Endothelial cell of umbilical vein (primary cell): ENCODE measurements at places on chromosomes 3 and 15.

GRCh38 chr15:100726421-100727190 is 124.2 kb downstream of the ASB7 start:
- peaks cover 15% of the 10 kb centered on the region for H3K4me1 ChIP-seq
- no peak overlapping the region for H3K27ac ChIP-seq
- H3K36me3 ChIP-seq = no peaks in the 10 kb centered on the region
- H3K4me3 ChIP-seq = no peak overlapping the region
- no peaks in the 10 kb centered on the region for H3K27me3 ChIP-seq

DNA sequence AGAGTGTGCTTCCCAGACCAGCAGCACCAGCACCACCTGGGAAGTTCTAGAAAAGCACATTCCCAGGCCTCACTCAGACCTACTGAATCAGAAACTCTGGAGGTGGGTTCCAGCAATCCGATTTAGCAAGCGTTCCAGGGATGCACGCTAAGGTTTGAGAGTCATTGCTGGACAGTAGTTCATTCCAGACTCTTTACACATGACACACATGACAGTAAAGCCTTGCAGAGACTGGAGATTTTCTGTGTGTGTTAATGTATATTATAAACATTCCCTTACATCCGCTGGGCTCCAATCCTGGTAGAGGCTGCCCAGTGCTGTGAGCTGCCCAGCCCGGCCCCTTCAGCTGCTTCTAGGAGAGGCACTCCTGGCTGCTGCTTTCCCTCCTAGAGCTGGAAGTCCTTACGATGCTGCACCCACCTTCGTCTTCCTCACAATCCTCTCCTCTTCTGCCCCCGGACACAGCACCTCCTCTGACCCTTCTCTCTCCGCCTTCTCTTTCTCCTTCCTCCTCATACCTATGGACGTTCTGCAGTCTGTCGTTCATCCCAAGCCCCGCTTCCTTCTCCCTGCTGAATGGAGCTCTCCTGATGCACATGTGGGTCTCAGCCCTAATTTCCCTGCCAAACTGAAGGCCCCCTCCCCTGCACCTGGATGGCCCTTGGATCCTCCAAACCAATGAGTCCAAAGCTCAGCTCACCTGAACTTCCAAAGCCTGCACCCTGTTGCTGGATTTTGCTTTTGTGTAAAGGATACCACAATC is 44.4 kb downstream of the ITGA11 start:
- no peaks in the 10 kb centered on the region for H3K27me3 ChIP-seq
- no peaks in the 10 kb centered on the region for H3K36me3 ChIP-seq
- no peak overlapping the region for H3K27ac ChIP-seq
- H3K4me1 ChIP-seq = peaks cover 44% of the 10 kb centered on the region
- DNase-seq = no peak

- no peaks in the 10 kb centered on the region for H3K27me3 ChIP-seq
- DNase-seq = no peak
- H3K36me3 ChIP-seq = no peaks in the 10 kb centered on the region
Observed at GRCh38 chr15:101804375-101804774, 1.1 kb downstream of the OR4F6 start.

- no peaks in the 10 kb centered on the region for H3K27me3 ChIP-seq
- H3K4me3 ChIP-seq = no peak overlapping the region
Observed at GRCh38 chr3:185490241-185490640, 8.6 kb downstream of the TMEM41A start.

DNA sequence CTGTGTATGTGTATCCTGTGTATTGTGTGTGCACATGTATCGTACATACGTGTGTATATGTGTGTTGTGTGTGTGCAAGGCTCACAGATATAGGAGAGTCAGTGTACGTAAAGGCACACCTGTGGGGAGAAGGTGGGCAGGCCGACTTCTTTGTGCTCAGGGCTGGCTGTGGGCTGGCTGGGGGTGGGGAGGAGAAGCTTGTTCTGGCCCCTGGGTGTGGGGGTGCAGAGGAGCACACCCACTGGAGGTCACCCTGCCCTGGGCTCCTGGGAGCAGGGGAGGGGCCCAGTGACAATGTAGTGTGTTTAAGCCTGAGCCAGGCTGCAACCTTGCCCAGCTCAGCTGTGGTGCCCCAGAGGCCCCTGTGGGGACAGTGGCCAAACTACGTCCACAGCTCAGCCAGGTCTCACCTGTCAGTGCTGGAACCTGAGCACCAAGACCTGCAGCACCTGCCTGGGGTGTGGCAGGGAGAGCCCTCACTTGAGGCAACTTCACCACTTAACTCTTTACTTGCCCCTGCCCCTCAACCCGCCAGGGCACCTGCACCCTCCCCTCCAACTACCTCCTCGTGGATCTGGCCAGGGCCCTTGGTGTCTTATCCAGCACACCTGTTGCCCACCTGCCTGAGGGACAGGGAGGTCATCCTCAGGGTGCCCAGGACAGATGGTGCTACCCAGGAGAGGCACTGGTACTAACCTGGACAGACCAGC is 2.6 kb upstream of the HHATL start:
- no peak for DNase-seq
- H3K27me3 ChIP-seq = no peaks in the 10 kb centered on the region
- H3K4me3 ChIP-seq = no peak overlapping the region
- no peaks in the 10 kb centered on the region for H3K4me1 ChIP-seq
- no peak overlapping the region for H3K27ac ChIP-seq

GRCh38 chr15:88166082-88166993 is 90.2 kb downstream of the NTRK3 start:
- no peaks in the 10 kb centered on the region for H3K27me3 ChIP-seq
- no peak for DNase-seq
- H3K27ac ChIP-seq = no peak overlapping the region
- H3K4me3 ChIP-seq = no peak overlapping the region
- H3K4me1 ChIP-seq = no peaks in the 10 kb centered on the region

GRCh38 chr15:63457379-63457778 is 47.0 kb upstream of the USP3 start:
- H3K27ac ChIP-seq = no peak overlapping the region
- H3K4me3 ChIP-seq = no peak overlapping the region
- no peak for DNase-seq
- peaks cover 2% of the 10 kb centered on the region for H3K27me3 ChIP-seq

DNA sequence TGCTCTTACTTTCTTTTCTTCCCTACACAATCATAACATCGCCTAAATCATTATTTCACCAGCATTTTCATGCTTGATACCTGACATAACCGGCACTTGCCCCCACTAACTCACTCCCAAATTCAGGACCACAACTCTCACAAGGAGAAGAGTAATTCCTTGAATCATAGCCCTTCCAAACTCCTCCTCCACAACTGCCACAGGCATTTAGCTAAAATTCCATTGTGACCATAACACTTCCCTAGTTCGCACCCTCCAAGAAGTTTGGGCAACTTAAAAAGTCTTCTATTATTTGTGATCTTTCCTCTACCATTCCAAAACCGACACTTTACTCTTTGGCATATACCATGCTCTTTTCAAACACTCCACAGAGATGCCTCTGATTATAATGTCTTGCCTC is 59.4 kb upstream of the XRN1 start:
- no peaks in the 10 kb centered on the region for H3K4me1 ChIP-seq
- H3K27ac ChIP-seq = no peak overlapping the region

- no peak for DNase-seq
- peaks cover 3% of the 10 kb centered on the region for H3K27me3 ChIP-seq
- no peak overlapping the region for H3K27ac ChIP-seq
- H3K4me1 ChIP-seq = no peaks in the 10 kb centered on the region
- no peak overlapping the region for H3K4me3 ChIP-seq
- H3K36me3 ChIP-seq = no peaks in the 10 kb centered on the region
Observed at GRCh38 chr3:193744048-193744821, 151.2 kb downstream of the OPA1 start.

DNA sequence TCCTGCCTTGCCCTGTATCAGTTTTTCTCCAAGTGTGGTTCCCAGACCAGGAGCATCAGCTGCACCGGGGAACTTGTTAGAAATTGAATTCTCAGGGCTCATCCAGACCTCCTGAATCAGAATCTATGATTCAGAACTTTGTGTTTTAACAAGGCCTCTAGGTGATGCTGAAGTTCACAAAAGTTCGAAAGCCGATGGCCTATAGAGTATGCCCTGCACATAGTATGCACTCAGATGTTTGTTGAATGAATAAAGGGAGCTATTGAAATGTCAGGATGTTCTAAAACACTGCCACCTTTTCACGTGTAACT is 664 bp upstream of the LARP6 start:
- H3K27me3 ChIP-seq = no peaks in the 10 kb centered on the region
- H3K4me3 ChIP-seq = no peak overlapping the region
- H3K36me3 ChIP-seq = peaks cover 5% of the 10 kb centered on the region
- H3K4me1 ChIP-seq = peaks cover 26% of the 10 kb centered on the region

- no peak overlapping the region for H3K27ac ChIP-seq
- no peaks in the 10 kb centered on the region for H3K4me1 ChIP-seq
- H3K4me3 ChIP-seq = no peak overlapping the region
- H3K27me3 ChIP-seq = no peaks in the 10 kb centered on the region
- H3K36me3 ChIP-seq = no peaks in the 10 kb centered on the region
Observed at GRCh38 chr3:77079988-77080610, 40.2 kb downstream of the ROBO2 start.

DNA sequence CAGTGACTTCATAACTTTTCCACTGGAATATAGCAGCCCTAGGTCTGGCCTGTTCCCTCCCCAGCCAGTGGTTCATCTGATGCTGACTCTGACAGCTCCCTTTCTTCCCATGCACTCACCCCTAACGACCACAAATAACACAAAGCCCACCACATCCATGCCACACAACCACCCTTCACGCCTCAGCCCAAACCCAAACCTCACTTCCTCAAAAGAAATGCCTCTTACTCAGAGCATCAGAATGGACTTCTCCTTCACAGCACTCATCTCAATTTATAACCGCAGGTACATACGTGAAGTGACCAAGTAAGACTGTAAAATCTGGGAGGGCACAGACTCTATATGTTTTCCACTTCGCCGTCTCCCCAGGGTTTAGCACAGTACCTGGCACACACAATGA is 1.1 kb downstream of the RBSN start:
- H3K4me1 ChIP-seq = peaks cover 13% of the 10 kb centered on the region
- peak overlapping the region; percentile 89 for H3K4me3 ChIP-seq
- H3K36me3 ChIP-seq = peaks cover 8% of the 10 kb centered on the region
- no peak overlapping the region for H3K27ac ChIP-seq

GRCh38 chr3:39282057-39282456 is 2.2 kb upstream of the CX3CR1 start:
- H3K36me3 ChIP-seq = no peaks in the 10 kb centered on the region
- DNase-seq = no peak
- no peak overlapping the region for H3K4me3 ChIP-seq
- no peaks in the 10 kb centered on the region for H3K27me3 ChIP-seq
- peaks cover 5% of the 10 kb centered on the region for H3K4me1 ChIP-seq

GRCh38 chr15:49227602-49228001 is 57.6 kb downstream of the GALK2 start:
- H3K4me3 ChIP-seq = no peak overlapping the region
- no peaks in the 10 kb centered on the region for H3K4me1 ChIP-seq
- H3K27ac ChIP-seq = no peak overlapping the region
- H3K27me3 ChIP-seq = no peaks in the 10 kb centered on the region
- H3K36me3 ChIP-seq = no peaks in the 10 kb centered on the region

DNA sequence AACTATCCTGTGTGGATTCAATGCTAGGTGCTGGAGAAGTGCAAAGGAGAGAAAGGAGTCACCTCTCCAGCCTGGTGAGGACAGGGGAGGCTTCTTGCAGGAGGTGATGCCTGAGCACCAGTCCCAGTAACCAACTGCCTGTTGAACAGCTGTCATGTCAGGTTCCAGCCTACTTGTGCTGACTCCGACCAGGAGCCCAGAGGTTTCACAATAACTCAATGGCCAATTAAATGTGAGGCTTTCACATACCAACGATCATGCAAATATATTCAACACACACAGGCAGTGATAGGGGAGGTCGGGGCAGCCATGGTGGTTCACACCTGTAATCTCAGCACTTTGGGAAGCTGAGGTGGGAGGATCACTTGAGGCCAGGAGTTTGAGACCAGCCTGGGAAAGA is 7.7 kb downstream of the SORD start:
- no peaks in the 10 kb centered on the region for H3K36me3 ChIP-seq
- DNase-seq = no peak
- no peaks in the 10 kb centered on the region for H3K27me3 ChIP-seq
- peaks cover 13% of the 10 kb centered on the region for H3K4me1 ChIP-seq
- no peak overlapping the region for H3K4me3 ChIP-seq

DNA sequence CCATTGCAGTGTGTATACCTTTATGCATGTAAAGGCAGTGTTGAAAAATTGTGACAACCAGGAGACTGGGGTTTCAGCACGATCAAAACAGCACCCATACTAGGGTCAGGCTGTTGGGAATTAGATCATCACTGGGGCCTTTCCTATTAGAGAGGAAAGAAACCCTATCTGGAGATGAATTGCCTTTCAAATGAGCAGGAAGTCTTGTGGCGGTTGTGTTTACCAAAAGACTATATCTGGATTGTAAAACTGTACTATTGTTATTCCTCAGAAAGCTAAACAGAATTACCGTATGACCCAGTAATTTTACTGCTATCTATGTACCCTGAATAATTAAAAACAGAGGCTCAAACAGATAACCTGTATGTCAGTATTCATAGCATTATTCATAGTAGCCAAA is 10.1 kb downstream of the UBE2E1 start:
- no peaks in the 10 kb centered on the region for H3K27me3 ChIP-seq
- peak overlapping the region; percentile 18 for H3K27ac ChIP-seq
- H3K36me3 ChIP-seq = peaks cover 5% of the 10 kb centered on the region
- DNase-seq = peak; percentile 69

DNA sequence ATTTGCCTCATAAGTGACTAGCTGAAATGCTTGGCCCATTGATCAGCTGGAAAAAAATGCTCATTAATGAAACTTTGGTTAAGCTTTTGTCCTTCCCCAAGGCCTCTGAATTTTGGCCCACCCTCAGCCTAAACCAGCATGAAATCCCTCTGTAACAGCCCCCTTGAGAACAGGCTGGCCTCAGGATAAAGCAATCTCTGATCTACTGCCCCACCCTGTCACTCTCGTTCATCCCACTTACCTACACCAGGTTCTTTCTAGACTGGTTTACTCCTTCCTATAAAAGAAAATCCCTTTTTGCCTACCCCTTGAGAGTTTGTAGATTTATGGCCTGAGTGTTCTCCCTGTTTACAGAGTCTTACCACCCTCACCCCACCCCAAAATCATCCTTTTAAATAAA is 3.4 kb upstream of the AEN start:
- H3K4me1 ChIP-seq = peaks cover 14% of the 10 kb centered on the region
- H3K27me3 ChIP-seq = no peaks in the 10 kb centered on the region
- no peak overlapping the region for H3K27ac ChIP-seq
- no peaks in the 10 kb centered on the region for H3K36me3 ChIP-seq
- DNase-seq = no peak

- H3K27ac ChIP-seq = no peak overlapping the region
- no peak overlapping the region for H3K4me3 ChIP-seq
- no peaks in the 10 kb centered on the region for H3K4me1 ChIP-seq
- H3K36me3 ChIP-seq = no peaks in the 10 kb centered on the region
Observed at GRCh38 chr15:46735115-46735514, 982.2 kb upstream of the SEMA6D start.
